ENCODE measurements at places on chromosomes 5 and 9.

DNA sequence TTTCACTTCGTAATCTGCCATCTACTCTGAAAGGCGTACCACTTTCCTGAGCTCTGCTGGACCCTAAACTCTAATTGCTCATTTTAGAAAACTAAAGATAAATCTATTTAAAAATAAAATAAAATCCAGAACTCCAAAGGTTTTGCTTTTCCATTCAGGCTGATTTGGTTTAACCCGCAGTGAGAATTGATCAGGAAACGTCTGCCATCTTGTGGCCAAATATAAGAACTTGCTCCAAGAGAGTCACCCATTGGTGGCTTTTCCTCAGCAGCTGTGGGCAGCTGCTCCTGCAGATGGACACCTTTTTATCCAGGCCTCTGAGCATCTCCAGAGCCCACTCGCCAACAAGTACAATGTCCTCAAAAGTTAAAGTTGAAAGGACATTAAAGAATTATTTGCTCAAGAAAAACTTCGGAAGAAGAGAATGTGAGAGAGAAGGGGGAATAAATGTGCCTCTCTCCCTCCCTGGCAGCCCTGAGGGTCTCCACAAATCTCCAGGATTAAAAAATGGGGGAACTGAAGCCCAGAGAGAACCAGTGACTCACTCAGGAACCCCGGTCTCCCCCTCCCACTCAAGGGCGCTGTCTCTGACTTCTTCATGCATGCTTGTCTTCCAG lies 4.1 kb downstream of the SAXO1 start:
- peak; percentile 53 for DNase-seq

- DNase-seq = no peak
Measured at GRCh38 chr5:52693280-52693679, 94.4 kb upstream of the ITGA1 start.

- DNase-seq = no peak
Measured at GRCh38 chr9:4615251-4615650, 46.8 kb upstream of the PLPP6 start.

DNA sequence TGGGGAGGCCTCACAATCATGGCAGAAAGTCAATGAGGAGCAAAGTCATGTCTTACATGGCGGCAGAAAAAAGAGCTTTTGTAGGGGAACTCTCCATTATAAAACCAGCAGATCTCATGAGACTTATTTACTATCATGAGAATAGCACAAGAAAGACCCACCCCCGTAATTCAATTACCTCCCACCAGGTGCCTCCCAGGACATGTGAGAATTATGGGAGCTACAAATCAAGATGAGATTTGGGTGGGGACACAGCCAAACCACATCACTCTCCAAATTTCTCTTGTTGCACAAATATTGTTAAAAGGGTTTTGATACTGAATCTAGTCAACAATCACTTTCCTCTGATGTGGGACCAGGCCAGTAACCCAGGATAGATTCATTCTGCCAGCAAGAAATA lies 1176.1 kb downstream of the CDH9 start:
- no peak for DNase-seq

DNA sequence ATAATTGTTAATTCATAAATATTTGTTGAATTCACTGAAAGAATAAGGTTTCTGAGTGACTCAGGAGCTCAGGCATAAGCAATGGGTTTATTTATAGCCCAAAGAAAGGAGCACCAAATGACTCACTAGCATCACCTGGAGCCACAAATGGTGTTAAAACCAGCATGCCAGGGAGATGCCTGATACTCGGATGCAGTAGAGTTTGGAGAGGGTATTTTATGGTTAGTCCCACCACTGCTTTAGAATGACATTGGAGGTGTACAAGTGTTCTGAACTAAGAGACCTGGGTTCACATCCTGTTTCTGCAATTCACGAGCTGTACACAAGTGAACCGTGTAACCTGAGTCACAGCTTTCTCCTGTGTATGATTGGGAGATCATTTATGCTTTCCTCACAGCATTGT lies 25.2 kb downstream of the CCL28 start:
- no peak for DNase-seq

GRCh38 chr9:111980398-111980797 lies 83.8 kb downstream of the UGCG start:
- DNase-seq = no peak

DNA sequence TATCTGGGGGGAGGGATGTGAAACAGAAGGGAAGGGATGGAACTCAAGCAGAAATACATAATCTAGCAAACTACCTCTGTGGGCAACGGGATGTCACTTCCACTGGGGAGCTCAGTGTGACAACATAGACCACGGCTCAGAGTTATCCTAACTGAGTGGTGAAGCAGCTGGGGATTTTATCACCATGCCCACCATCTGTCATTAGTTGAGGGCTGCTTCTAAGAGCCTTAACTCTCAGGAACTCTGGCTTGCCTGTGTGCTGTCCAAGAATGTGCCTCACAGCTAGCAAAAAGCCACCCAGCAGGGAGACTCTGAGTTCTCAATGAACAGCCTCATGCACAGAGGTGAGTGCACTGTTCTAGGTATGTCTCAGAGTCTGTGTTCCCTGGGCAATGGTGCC lies 90.6 kb upstream of the CXCL14 start:
- DNase-seq = no peak

GRCh38 chr5:140284013-140284412 lies 18.9 kb downstream of the PFDN1 start:
- DNase-seq = no peak

DNA sequence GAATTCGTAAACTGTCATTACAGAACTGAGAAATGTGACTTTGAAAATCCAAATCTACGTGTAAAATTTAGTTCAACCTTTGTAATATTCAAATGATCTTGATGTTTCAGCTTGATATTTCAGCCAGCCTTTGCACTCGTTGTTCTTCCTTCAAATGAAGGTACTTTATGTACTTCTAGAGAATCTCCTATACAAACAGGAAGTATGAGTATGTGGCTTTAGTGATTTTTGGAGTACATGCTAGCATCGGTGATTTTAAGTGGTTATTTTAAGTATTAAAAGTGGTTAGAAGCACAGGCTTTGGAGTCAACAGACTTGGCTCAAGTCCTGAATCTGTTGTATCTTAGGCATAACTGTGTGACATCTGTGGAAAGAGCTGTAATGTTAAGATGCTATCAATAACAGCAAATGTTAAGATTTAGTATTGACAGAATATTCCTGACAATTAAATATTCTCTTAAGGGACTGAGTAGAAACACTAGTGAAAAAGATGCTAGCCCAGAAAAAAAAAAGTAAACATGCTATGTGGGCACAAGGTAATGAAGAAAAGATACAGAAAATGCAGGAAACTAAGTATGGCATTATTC lies 398.0 kb downstream of the ADGRV1 start:
- DNase-seq = no peak

GRCh38 chr5:142197098-142197497 lies 88.5 kb downstream of the NDFIP1 start:
- DNase-seq = no peak

- DNase-seq = no peak
Measured at GRCh38 chr9:93012963-93013855, 45.3 kb upstream of the SUSD3 start.

DNA sequence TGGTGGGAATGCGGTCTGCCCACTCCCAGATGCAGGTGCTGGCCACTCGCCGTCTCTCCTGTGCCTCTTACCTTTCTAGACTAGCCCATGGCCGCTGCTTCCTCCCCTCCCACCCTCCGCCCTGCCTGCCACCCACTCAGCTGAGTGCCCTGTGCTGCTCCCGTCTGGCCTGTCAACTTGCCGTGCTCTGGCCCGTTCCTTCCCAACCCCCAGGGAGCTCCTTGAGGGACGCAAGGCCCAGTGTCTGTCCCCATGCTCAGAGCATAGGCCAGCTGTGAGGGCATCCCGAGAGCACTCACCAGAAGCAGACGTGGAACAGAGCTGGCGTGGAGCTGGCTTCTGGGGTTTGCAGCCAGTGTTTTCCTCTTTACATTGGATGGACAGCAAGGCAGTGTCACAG lies 20.2 kb downstream of the HNRNPH1 start:
- DNase-seq = no peak

DNA sequence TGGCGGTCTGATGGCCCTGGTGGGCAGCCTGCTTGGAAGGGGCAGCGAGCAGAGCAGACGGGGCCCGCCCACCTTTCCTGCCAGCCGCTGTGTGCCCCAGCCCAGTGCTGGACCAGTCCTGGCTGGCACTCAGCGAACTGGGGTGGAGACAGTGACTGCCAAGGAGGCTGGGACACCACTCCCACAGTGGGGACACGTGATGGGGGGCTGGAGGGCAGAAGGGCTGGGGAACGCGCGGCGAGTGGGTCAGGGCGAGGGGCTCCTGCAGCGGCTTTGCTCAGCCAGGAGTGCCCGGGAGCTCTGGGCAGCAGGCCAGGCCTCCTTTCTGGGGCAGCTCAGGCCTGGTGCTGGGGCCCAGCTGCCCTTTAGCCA lies 19.5 kb downstream of the NCS1 start:
- DNase-seq = no peak

- no peak for DNase-seq
Measured at GRCh38 chr9:91075279-91075678, 273.7 kb downstream of the SYK start.

DNA sequence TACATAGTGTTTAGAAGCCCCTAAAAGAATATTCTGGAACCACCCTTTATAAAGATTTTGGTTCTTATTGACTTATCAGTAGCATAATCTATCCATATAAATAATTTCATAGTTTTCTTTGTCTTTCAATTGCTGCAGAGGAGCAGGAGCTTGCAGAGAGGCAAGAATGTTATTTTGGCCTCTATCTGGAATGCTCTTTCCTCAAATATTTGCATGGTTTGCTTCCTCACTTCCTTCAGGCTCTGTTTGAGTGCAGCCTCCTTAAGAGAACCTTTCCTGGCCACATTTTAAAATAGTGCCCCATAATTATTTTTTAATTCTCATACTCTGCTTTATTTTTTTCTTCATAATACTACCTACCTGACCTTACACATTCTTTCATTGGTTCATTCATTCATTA lies 1.5 kb downstream of the C5 start:
- no peak for DNase-seq

DNA sequence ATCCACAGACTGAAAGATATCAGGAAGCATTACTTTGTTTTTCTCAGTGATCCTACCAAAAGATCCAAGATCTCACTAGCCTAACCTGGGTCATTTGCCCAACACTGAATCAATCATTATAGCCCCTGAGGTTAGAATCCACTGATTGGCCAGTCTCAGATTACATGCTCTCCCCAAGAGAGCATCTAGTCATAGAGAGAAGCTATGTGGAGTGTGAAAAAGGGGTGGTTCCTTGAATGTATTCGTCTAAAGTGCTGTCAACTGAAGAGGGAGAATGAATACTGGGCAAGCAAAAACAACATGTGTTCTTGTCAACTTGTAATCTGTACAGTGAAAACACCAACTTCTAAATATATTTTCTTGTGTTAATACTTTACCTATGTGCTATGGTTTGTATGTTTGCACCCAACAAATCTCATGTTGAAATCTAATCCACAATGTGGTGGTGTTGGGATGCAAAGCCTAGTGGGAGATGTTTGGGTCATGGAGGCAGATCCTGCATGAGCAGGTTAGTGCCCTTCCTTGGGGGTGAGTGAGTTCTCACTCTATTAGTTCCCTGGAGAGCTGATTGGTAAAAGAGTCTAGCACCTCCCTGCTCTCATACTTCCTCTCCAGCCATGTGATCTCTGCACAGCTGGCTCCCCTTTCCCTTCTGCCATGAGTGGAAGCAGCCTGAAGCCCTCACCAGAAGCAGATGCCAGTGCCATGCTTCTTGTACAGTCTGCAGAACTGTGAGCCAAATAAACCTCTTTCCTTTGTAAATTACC lies 60.3 kb upstream of the PJA2 start:
- DNase-seq = no peak

DNA sequence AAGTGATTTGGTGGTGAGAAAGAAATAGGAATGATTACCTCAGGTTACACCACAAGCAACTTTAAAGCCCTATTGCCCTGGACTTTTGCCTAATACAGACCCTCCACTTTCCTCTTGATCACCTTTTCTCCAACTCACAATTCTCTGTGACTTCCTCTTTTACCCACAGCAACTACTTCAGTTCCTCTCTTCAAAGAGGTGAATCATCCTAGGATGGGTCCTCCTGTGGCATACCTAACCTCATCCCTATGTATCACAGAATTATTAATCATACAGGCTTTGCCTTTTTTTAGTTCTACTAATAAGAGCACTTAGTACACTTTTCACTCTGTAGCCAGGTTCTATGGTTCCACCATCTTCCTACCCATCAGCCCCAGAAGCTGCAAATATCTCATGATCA lies 19.6 kb upstream of the INSL6 start:
- DNase-seq = no peak

- DNase-seq = peak; percentile 18
Measured at GRCh38 chr9:125878164-125878631, 131.0 kb downstream of the PBX3 start.

DNA sequence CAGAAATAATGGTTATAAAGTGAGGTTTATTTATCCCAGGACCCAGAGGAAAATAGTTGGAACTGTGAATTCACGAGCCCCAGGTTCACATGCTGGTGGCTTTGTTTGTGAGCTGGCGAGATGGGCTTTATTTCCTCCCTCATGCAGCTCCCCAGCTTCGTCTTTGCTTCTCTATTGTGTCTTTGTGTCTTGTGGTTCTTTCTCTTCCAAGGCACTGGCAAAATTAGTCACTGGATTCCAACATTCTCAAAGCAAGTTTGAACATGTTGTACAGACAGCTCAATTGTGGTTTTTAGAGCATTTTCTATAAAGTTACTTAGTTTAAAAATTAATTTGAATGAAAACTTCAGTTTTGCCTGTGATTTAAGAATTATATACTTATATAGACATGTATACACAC lies 7.2 kb downstream of the NDUFS6 start:
- DNase-seq = no peak

- no peak for DNase-seq
Measured at GRCh38 chr5:56737951-56738606, 77.3 kb upstream of the MAP3K1 start.

DNA sequence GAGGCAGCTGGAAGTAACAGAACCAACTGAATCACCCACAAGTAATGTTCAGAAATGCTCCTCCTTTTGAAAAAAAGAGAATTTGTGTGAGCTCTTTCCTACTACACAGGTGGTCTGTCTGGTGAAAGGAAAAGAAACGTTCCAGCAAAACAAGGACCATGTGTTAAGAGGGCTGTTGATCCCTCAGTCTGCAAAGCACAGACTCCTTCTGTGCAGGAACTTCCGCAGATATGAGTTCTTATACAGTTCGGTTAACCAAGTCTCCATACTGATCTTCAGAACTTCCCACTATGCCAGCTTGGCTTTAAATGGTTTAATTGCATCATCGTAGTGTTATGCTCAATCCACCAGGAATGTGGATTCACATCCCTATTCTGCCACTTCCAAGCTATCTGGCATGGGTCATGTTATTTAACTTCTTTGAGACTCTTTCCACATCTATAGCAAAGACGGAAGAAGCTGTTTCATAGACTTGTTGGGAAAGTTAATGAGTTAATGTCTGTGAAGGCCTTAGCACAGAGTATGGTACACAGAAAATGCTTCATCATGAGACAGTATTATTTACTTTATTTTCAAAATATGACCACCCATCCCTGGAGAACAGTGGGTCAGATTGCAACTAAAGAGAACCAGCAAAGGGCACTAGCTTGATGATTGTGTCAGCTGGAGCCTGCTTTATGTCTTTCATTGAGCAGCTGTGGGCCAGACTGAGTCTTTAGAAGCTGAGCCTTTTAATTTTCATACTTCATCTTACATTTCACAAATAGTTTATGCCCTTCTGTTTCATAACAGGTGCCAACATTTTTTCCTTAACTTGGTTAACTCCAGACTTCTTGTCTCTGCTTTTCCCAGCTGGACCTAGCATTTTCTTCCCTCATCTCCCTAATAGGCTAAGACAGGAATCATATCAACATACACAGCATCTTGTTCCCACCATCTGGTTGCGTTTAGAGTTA lies 89.9 kb downstream of the MAMDC2 start:
- DNase-seq = no peak

All from RCC 7860 (cell line).